Spinal cord (tissue), 10 donors: ENCODE measurements at places on chromosomes 7 and 10. TPM values are rescaled to one million over a fixed set of nuclear protein-coding genes. Genes with fewer than 3 reads are reported as not detected.

DNA sequence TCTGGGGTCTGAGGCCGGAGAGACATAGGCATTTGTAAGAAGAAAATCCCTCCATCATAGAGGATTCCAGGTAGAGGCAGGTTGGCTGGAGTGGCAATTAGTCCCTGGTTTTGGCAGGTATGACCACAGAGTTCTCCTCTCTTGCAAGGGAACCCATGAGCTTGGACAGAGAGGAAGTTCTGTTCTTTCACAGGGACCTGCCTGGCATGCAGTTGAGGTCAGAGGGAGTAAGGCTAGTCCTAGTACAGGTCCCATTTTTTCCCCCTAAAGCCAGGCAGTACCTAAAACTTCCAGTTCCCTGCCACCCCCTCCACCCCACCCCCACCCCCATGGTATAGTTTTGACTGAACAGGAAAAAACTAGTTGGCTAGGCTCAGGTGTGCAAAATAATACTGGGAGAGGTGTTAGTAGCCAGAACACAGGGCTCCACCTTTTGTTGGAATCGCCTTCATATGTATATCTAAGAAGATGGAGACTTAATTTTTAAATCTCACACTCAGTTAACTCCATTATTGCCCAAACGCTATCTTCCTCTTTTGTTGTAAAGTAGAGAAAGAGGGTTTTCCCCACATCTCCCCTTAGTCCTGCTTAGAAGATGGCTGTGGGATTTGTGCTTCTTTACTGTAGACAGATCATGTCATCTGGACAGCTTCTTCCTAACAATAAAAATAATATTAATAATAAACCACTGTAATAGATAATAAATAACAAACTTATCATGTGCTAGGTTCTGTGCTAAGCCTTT lies 188.1 kb downstream of the TCF7L2 start:
- peaks cover 10% of the 10 kb centered on the region for H3K36me3 ChIP-seq
- H3K4me1 ChIP-seq: peaks cover 28% of the 10 kb centered on the region
- DNase-seq: no peak
- no peak overlapping the region for H3K27ac ChIP-seq
- peaks cover 3% of the 10 kb centered on the region for H3K27me3 ChIP-seq
- H3K4me3 ChIP-seq: no peak overlapping the region

The IFIT1B gene
- 1.4 TPM for total RNA-seq

GRCh38 chr10:83553366-83553765 lies 585.9 kb upstream of the GHITM start:
- no peak overlapping the region for H3K4me3 ChIP-seq
- H3K36me3 ChIP-seq: no peaks in the 10 kb centered on the region
- DNase-seq: no peak
- no peaks in the 10 kb centered on the region for H3K27me3 ChIP-seq
- no peaks in the 10 kb centered on the region for H3K4me1 ChIP-seq

The CTBP2 gene
- total RNA-seq: 44.2 TPM

DNA sequence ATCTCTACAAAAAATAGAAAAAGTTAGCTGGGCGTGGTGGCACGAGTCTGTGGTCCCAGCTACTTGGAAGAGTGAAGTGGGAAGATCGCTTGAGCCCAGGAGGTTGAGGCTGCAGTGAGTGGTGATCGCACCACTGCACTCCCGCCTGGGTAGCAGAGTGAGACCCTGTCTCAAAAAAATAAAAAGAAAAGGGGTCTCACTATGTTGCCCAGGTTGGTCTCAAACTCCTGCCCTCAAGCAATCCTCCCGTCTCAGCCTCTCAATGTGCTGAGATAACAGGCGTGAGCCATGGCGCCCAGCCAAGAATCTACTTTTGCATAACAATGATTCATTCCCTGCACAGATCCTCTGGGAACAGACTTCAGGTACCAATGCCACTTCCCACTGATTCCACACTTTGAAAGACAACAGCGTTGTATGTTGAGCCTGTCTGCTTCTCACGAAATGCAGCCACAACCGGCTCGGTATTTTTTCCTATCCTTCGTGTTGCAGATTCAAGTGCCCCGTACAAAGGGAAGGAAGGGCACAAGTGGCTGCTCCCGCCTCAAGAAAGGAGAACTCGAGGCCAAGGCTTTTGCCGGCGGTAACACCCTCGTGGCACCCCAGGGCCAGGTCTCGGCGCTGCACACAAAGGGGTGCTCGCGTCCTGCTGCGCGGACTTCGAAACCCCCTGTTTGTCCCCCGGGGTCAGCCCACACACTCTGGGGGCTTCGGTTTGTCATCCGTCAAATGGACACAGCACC lies 745 bp downstream of the DAGLB start:
- peaks cover 27% of the 10 kb centered on the region for H3K36me3 ChIP-seq
- H3K27ac ChIP-seq: peak overlapping the region; percentile 87
- no peaks in the 10 kb centered on the region for H3K27me3 ChIP-seq
- DNase-seq: peak; percentile 13
- peaks cover 18% of the 10 kb centered on the region for H3K4me1 ChIP-seq

The DLG5 gene
- 27.5 TPM for total RNA-seq

DNA sequence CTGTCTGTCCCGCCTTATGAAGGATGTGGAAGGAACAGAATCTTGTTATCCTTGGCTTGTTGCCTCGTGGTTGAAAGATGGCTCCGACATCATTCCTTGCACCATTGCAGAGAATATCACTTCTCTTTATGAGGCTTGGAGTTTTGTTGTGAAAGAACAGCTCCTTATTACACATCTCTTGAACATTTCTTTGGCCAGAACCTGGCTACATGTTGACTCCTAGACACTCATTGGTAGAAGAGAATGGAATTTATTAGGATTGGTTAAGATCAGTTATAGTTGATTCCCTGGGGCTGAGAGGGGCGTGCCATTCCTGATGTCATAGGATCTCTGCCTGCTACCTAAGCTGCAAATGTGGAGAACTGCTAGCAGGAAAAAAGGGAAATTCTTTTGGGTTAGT lies 180.5 kb upstream of the CTBP2 start:
- no peak for DNase-seq
- no peaks in the 10 kb centered on the region for H3K27me3 ChIP-seq
- no peak overlapping the region for H3K27ac ChIP-seq
- H3K4me1 ChIP-seq: no peaks in the 10 kb centered on the region
- no peak overlapping the region for H3K4me3 ChIP-seq
- no peaks in the 10 kb centered on the region for H3K36me3 ChIP-seq

The IKZF1 gene
- total RNA-seq: 9.0 TPM

DNA sequence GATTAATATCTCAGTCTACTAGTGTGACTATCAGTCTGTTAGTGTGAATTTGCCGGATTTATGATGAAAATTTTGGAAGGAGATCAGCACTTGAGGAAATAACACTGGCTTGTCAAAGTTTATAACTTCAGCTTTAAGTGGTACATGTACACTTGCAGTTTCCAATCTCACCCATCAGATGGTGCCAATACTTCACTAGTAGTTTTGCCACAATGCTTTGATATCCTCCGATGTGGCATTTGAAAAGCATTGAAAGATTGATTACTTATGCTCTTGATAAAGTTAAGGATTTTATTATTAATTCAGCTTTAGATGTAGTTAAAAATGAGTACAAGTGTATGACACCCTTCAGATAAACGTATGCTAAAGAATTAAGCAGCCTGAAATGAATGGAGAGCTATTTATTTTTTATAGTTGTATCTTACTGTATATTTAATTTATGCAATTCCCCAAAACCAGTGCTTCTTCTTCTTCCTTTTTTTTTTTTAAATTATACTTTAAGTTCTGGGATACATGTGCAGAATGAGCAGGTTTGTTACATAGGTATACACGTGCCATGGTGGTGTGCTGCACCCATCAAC lies 98.2 kb downstream of the ANLN start:
- peaks cover 11% of the 10 kb centered on the region for H3K4me1 ChIP-seq
- H3K27ac ChIP-seq: no peak overlapping the region
- peak; percentile 94 for DNase-seq
- H3K36me3 ChIP-seq: no peaks in the 10 kb centered on the region

GRCh38 chr7:44291066-44291732 lies 34.2 kb downstream of the CAMK2B start:
- peaks cover 7% of the 10 kb centered on the region for H3K36me3 ChIP-seq
- no peak for DNase-seq
- H3K27me3 ChIP-seq: peaks cover 2% of the 10 kb centered on the region
- no peak overlapping the region for H3K4me3 ChIP-seq

GRCh38 chr10:94239696-94240095 lies 123.0 kb downstream of the NOC3L start:
- H3K4me3 ChIP-seq: no peak overlapping the region
- DNase-seq: no peak
- no peaks in the 10 kb centered on the region for H3K36me3 ChIP-seq
- H3K27me3 ChIP-seq: no peaks in the 10 kb centered on the region

DNA sequence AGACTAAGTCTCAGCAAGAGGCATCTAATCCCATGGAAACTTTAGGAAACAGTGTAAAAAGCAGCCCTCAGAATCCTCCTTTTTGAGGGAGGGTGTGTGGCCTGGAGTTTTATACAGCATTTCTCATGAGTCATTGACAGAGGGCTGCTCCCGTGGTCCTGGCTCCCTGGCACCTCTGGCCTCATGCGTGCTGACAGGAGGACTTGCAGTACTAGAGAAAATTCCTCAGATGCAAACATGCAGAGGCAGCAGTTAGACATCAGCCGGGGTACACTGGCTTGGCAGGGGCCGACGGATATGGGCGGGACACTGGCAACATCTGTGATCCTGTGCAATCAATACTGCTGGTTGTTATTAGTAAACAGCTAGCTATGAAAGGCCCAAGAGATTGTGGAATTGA lies 925.1 kb upstream of the CELF2 start:
- no peaks in the 10 kb centered on the region for H3K27me3 ChIP-seq
- H3K36me3 ChIP-seq: no peaks in the 10 kb centered on the region
- H3K27ac ChIP-seq: no peak overlapping the region

The NKX1-2 gene
- 1.3 TPM for total RNA-seq

DNA sequence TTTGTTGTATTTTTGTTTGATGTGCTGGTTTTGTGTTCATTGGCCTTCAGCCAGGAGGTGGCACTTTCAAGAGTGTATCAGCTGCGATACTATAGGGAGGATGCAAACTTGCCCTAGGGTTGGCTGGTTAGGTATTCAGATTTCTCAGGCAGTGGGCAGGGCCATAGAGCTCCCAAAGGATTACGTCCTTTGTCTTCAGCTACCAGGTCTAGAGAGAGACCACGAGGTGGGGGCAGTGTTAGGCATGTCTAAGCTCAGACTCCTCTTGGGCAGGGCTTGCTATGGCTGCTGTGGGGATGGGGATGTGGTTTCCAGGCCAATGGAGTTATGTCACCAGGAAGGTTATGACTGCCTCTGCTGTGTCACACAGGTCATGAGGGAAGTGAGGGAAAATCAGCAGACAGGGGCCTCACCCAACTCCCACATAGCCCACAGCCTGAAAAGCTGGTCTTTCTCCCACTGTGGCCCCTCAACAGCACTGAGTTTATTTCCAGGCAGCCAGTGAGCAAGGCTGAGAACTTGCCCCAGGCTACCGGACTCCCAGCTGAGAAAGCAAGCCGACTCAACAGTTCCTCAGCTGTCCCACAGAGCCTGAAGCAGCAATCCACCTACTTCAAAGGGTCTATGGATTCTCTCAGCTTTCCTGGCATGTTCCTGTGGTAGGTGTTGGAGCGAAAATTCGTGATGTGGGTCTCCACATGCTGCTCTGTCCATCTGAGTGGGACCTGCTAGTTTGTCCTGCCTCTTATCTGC lies 227.4 kb upstream of the COBL start:
- H3K4me1 ChIP-seq: no peaks in the 10 kb centered on the region
- no peak for DNase-seq
- H3K27ac ChIP-seq: no peak overlapping the region
- no peak overlapping the region for H3K4me3 ChIP-seq
- no peaks in the 10 kb centered on the region for H3K36me3 ChIP-seq

DNA sequence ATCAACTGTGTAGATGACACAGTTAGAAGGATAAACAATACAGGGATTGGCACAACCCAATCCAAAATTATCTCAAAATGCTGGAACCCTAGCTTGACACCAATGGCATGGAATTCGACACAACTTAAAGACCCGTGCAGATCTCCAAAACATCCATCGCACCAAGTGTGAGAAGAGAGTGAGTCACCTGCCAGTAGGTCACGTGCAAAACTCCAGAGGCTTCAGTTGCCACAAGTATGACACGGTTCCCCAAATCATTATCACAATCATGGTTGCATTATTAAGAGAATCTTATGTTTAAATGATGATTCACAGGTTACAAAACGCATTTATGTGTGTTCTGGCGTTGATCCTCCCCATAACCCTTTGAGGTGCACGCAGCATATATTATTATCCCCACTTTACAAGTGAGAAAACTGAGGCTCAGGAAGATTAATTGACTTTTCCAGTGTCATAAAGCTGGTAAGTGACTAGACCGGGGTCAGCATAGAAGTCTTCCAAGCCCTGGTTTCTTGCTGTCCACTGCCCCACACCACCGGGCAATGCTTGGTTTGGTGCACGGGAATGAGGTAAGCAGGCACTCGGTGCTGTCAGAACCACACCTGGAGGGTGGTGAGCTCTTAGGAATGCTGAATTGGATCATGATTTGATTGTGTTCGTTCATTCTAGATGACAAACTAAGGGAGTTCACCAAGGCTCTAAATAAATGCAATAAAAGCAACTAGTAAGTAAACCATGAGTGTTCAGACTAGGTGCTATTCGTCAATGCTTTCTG lies 23.6 kb upstream of the STK17A start:
- H3K4me1 ChIP-seq: no peaks in the 10 kb centered on the region
- no peak overlapping the region for H3K27ac ChIP-seq
- DNase-seq: no peak
- H3K36me3 ChIP-seq: peaks cover 3% of the 10 kb centered on the region
- H3K4me3 ChIP-seq: no peak overlapping the region
